Uterine smooth muscle cell (primary cell): ENCODE measurements at places on chromosomes 11 and 22. TPM values are rescaled to one million over a fixed set of nuclear protein-coding genes. Genes with fewer than 3 reads are reported as not detected.

Gene OR2D2
- 0.50 and 1.5 TPM in 2 replicates for total RNA-seq

Gene EHF
- not detected in 2 replicates for total RNA-seq

Gene KIRREL3
- total RNA-seq: 2.6 and 2.9 TPM in 2 replicates

Gene ROBO4
- 1.1 and 3.0 TPM in 2 replicates for total RNA-seq

Gene CHADL
- total RNA-seq: 0.33 and 1.4 TPM in 2 replicates
